ENCODE measurements at places on chromosomes 12 and 14. TPM values are rescaled to one million over a fixed set of nuclear protein-coding genes. Genes with fewer than 3 reads are reported as not detected.

PIWIL1 gene
- not detected for total RNA-seq

MSI1 gene
- not detected for total RNA-seq

MGAT2 gene
- 104 TPM for total RNA-seq

CCDC177 gene
- not detected for total RNA-seq

GRCh38 chr14:100309028-100309737 lies 2.9 kb upstream of the SLC25A29 start:
- no peak for DNase-seq

GRCh38 chr12:27434673-27435565 lies 11.6 kb upstream of the SMCO2 start:
- DNase-seq, result no peak

NANOG gene
- not detected for total RNA-seq

DNA sequence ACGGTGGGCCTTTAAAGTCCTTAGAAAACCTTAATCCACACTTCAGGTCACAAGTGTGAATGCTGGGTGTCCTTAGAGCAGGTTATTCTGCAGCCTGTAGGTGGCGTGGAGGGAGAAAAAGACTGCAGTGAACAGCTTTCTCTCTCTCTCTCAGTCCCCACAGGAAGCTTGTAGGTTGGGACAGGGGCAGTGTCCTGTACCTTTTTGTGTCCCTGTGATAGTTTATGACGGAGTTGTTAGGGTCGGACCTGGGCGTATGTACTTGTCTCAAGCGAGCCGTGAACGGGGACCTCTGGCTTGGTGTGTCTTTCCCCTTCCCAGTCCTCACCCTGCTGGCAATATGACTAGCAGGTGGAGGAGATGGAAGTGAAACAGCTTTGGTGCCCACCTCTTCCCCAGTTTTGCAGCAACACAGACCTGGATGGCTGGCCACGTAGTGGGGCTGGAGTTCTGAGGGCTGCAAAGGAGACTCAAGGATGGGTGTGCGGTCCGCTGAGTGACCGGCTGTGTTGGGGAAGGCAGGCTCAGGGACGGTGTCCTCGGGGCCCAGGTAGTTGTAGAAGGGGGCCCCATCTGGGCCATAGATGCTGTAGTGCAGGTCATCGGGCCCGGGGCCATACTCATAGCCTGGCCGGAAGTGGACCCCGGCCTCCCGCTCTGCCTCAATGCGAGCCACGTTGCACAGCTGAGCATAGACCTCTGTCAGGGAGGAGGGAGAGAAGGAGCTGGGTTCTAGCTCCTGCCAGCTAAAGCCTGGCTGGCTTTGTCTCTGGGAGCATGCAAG lies 8.9 kb downstream of the ISCA2 start:
- DNase-seq, result no peak

DNA sequence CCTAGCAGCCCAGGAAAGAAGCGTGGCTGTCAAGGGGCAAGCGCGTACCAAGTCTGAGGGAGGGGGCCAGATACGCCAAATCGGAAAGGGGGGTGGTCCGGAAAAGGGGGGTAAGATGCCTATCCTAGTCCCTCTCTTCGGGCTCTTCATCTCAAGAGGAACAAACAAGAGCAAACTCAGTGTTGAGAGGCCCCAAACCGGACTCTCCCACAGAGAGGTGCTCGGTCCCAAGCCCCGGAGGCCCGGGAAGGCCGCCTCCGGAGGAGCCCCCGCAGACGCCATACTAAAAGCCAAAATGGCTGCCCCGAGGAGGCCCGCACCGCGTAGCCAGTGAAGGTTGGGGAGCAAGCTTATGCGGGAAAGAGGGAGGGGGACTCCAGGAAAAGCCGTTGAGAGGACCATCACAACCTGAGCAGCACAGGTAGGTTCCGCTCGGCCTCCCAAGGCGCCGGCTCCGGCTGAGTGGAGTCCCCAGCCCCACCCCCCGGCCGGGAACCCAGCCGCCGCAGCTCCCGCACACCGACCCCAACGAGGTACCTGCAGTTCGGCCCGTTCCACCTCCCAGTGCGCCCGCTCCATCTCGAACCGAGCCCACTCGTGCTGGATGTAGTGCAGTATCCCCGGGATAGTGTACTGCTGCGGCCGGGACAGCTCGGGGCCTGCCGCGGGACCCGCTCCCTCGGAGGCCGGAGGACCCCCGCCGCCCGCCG lies at the start of gene AP4S1:
AP4S1 (plus strand) TSS at position 283 of the 710 bp plus-strand sequence. CDS start 40,548 bp downstream, outside the sequence.
- DNase-seq, result no peak
